ENCODE measurements at places on chromosomes 5 and 9.

DNA sequence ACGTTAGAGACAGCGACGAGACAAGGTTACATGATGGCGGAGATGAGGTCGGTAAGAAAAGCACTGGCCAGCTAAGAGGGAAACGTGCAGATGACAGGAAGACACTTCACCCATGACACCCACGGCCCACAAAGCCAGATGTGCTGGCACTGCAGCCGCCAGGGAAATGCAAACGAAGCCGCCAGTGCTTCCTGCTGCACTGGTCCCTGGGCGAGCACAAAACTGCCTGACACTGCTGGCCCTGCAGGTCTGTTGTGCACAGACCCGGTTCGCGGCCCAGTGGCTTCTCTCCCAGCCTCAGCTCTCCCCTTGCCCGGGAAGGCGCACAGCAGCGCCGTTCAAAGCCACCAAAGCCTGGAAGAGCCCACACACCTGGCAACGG, 20.3 kb downstream of the QSOX2 start:
- no peak for DNase-seq

- DNase-seq = peak; percentile 76
Measured at GRCh38 chr5:16489322-16489791, 23.8 kb upstream of the ZNF622 start.

GRCh38 chr5:80106916-80107315, 71.8 kb downstream of the THBS4 start:
- DNase-seq = no peak

DNA sequence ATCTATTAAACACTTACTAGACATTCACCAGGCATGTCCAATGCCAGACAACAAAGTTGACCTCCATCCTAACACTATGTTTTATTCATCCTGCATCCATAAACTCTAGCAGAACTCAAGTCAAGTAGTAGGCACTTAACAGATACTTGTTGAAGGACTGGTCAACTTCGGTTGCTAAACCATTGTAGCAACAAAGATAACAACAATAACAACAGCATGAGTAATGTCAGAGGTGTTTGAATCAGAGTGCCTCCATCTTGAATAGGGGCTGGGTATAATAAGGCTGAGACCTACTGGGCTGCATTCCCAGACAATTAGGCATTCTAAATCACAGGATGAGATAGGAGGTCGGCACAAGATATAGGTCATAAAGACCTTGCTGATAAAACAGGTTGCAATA, 180.5 kb upstream of the ZNF462 start:
- no peak for DNase-seq

GRCh38 chr5:109506556-109506955, 96.8 kb upstream of the PJA2 start:
- DNase-seq = no peak

GRCh38 chr5:150192462-150192861, 2.6 kb downstream of the SLC6A7 start:
- no peak for DNase-seq

DNA sequence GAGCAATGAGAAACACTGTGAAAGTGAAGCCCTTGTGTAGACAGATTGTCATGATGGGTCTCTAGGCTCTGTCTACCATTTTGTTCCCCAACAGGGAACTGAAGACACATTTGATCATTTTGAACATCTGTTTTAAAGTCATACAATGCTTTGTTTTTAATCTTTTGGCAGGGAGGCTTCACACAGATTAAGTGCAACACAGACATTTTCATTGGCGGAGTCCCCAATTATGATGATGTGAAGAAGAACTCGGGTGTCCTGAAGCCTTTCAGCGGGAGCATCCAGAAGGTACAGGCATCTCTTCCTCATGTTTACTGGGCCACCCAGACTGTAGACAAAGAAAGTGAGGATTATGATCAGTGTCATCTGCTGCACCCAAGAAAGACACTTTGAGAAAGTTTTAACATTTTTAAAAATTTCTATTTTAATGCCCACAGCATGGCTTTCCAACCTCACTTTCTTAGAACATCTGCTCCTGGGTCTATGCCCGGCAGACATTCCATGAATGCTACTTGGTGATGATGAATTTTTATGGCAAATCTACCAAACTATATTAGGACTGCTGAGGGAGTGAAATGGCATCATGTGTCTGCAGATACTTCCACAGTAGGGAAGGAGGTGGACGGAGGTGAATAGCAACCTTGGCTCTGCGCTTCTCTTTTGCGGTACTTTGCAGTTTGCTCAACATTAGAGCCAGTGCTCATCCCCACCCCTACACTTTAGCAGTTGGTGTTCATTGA, 121.3 kb downstream of the LIFR start:
- DNase-seq = no peak

DNA sequence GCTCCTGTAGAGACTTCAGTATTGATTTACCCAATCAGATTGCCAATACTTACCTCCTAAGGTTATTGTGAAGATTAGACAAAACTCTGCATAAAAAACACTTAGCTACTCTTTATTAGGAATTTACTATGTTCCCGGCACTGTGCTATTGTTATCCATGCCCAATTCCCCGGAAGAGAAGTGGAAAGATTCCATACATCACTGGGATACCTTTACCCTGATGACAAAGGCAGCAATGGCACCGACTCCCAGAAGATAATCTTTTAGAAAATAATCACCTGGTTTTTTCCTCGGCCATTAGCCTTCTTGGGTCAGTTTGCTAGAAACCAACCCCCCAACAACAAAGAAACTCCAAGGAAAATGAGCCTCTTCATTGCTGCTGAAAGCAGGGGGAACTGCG, 226.0 kb downstream of the SNX18 start:
- DNase-seq = no peak

DNA sequence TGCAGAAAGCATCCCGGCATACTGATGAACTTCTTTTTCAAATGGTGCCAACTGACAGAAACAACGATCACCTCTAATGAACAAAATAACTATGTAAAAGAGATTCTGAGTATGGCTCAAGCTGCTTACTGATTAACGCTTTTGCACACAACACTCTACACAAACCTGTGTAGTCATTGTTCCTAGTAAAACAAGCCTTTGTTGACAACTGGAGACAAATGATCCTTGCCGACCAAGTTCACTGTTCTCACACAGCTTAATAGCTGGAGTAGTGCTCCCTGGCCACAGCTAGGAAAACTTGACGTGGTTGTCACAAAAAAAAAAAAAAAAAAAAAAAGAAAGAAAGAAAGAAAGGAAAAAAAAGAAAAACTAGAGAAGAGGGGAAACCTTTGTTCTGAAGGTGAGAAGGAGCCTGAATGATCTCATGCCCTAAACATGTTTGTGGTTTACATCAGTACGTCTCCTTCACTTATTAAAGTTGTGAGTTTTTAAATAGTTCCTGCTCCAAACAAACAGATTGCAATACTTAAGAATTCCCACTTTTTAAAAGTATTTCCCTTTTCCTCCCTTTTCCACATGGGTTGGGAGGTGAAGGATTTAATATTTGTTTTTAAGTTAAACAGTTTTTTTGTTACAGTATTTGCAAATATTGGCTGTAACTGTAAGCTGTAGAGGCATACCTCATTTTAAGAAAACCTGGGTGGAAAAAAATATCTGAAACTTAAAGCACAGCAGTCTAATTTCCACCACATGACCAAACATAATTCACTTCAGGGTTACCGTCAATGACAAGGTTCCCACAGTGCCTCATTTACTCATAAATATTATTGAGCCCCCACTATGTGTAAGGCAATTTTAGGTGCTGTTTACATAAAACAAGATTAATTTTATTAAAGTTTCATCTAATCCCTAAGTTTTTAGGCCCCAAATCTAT, 63.7 kb downstream of the GLIS3 start:
- peak; percentile 34 for DNase-seq

DNA sequence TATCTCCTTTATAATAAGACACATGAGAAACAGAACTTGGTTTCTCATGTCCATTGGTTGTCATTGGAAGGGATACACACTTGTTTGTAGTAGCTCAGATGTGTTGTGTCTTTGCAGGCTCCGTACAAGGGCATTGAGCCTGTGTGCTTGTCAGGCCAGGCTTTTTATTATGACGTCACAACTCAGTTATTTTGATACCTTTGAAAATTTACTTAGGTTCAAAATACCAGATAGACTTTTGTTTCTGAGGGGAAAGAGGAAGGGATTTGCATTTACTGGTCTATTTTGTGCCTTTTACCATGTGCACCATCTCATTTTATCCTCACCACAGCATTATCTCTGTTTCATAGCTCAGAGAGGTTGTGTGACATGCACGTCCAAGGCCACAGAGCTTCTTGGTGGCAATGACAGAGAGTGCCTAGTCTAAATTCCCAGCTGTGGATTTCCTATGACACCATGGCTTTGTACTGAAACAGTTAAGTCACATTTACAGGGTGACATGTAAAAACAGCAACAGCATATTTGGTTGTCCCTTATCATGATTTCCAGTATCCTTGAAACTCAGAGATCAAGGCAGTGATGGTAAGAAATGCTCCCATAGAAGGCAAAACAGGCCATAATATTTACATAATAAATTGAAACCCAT, 268.7 kb downstream of the AOPEP start:
- DNase-seq = no peak

GRCh38 chr9:2345013-2345412, 276.6 kb upstream of the VLDLR start:
- DNase-seq = no peak

DNA sequence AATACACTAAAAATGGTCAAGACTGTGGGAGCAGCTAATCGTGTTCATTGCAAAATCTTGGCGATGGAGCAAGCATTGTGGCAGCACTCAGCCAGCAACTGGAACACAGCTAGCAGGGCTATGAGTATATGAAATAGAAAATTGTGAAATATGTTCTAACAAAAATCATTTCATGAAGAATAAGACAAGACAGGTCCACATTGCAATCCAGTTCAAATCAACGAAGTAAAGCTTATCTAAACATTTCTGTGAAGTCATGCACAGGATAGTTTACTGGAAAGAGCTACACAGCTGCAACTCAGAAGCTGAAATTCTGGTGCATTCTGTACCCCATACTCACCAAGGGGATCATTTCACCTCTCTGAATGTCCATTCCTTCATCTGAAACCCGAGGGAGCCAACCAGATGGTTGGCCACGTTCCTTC, 5.3 kb upstream of the NFIL3 start:
- DNase-seq = no peak

DNA sequence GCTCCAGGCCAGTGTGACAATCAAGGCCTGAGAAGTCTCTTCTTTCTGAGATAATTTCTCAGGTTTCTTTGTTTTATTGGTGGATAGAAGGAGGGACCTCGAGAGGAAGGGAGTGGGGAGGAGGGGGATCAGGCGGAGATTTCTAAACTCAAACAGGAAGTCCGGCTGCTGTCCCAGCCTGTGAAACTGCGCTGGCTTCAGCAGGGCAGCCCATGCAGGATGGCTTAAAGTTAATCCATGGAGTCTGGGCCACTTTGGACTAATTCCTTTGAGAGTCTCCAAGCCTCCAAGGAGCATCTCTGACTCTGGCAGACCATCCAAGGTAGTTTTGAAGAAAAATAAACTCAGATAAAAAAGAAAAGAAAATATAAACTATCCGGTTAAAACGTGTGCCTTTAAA, 378.5 kb downstream of the MLLT3 start:
- DNase-seq = no peak

DNA sequence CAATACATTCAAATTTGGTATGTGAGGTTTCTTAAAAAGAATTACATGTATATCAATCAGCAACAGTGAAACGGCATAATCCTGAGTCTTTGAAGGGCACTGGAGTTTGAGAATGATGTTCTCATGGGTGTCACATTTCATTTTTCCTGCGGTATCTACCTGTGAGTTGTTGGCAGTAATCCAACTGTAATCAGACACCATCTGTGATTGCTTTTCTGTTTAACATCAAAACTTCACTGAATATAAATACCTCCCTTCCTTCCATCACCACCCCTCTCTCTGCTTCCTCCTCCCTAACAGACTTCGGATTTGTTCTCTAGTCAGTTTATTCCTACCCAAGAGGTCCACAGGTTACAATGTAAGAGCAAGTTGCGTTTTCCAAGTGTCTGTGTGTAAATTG, 275.2 kb upstream of the PCSK5 start:
- DNase-seq = peak; percentile 90

- DNase-seq = peak; percentile 27
Measured at GRCh38 chr5:43627028-43627427, 24.0 kb downstream of the NNT start.

GRCh38 chr5:138625134-138625533, 49.9 kb upstream of the HSPA9 start:
- DNase-seq = no peak

DNA sequence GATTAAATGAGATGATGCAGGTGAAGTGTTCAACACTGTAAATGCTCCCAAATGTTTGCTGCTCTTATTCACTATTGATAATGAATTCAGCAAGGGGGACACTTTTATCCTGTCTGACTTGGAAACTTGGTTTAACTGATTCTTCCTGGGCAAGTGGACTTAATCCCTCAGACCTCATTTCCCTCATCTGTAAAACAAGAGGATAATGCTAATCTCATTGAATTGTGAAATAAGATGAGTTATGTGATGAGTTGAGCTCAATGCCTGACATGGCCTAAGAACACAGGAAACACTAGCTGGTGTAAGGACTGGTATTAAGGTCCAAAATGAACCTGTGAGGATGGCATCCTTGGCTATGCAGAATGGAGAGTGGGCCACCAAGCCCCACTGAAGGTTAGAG, 23.3 kb downstream of the TNFSF15 start:
- DNase-seq = no peak

DNA sequence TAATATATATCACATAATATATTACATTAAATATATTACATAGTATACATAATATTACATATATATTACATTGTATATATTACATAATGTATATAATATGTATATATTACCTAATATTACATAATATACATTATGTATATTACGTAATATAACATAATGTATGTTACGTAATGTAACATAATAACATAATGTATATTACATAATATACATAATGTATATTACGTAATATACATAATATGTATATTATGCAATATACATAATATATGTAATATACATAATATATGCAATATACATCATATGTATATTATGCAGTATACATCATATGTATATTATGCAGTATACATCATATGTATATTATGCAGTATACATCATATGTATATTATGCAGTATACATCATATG, 19.1 kb downstream of the CYLC2 start:
- no peak for DNase-seq

- DNase-seq = no peak
Measured at GRCh38 chr5:1985781-1986180, 103.1 kb upstream of the IRX4 start.

DNA sequence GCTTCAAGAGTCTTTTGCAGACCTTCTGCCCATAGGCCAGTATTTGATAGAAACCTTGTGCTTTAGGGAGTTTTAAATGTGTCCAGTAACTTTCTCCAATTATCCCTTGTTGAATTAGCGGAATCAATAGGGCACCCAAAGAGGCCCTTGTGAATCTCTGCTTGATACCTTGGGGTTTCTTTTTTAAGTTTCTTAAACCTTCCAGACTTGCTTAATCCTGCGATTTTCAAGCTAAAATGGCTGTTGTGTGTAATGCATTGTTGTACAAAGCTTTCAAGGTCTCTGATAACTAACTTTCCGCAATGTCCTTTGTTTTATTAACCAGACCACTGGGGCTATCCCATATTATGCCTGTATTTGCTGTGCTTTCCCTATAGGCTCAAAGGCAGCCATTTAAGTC, 577.4 kb upstream of the RORB start:
- no peak for DNase-seq

GRCh38 chr5:59956130-59956783, 62.7 kb upstream of the PDE4D start:
- DNase-seq = no peak

All from SW480 (cell line).